ENCODE measurements at places on chromosomes 7 and 10.

DNA sequence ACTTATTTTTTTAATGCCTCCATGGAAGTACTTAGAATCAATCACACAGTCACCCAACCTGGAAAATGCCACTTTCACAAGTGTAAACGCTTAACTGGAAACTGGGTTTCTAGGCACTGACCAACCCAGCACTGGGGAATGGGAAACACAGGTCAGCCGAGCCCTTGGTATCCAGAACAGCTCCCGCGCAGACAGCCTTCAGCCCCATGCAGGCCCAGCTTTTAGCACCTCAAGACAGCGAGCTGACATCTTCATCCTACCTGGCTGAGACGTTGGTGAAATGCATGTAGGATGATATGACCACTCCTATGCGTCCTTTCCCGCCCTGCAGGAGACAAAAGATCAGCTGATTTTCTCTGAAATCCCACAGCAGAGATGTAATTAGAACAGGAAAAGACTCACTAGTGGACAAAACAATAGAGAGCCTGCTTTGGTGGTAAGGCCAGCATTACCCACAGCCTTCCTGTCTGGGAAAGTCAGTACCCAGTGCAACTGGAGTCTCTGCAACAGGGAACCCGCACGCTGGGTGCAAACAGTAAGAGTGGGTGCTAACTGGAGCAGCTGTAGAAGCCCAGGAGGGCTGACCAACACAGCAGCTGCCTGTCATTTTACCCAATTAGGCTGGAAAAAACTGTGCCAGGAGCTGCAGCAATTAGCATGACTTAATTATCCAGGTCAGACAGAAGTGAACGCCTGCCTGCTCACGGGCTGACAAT, 153.7 kb downstream of the TNS3 start:
- no peak for DNase-seq

DNA sequence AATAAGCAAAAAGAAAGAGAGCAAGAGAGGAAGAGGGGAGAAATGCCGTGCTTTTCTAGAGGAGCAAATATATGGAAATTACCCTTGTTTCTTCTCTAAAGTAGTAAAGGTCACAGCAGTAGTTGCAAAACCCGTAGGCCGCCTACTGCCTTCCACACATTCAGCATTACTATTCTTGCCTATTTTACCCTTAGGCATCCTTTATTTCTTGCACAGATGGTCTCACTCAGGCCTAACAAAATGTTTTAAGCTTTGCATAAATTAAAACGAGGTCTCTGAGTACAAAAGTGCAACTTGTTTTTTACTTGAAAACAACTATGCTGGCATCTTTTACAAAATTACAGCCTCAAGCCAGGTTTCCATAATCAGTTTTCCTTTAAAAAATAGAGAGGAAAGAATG, 644.6 kb downstream of the AUTS2 start:
- DNase-seq: no peak

DNA sequence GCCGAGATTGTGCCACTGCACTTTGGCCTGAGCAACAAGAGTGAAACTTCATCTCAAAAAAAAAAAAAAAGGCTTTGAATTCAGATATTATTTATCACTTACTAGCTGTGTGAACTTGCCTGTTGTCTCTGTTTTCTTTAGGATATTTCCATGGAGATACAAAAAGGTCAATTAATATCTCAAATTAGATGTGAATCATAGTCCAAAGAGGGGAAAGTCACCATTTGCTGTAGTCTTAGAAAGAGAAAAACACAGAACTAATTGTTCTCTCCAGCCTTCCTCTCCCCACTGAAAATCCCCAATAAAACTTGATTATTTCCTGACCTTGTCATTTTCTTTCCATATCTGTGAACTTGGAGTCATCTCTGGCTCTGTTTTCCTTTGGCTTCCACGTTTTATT, 21.2 kb downstream of the HEPACAM2 start:
- DNase-seq: no peak

- no peak for DNase-seq
These were observed 21.1 kb upstream of the ABCC2 start for GRCh38 chr10:99761365-99761764.

DNA sequence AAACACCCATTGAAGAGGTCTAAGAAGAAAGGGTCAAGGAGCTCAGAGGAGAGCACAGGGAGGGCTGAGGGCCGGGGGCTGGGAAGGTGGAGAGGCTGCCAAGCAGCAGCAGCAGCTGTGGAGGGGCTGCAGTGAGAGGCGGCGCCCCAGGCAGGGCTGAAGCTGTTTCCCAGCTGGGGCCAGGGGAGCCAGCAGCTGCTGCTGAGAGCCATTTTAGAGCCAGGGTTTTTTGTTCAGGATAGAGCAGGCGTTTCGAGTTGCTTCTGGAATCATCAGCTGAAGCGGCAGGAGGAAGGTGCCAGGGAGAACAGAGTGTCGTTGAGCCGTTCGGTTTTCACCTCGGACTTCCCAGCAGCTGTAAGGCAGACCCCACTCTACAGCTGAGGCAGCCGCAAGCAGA, 62.7 kb downstream of the LANCL2 start:
- DNase-seq: no peak
